ENCODE measurements at places on chromosomes 13 and 19.

DNA sequence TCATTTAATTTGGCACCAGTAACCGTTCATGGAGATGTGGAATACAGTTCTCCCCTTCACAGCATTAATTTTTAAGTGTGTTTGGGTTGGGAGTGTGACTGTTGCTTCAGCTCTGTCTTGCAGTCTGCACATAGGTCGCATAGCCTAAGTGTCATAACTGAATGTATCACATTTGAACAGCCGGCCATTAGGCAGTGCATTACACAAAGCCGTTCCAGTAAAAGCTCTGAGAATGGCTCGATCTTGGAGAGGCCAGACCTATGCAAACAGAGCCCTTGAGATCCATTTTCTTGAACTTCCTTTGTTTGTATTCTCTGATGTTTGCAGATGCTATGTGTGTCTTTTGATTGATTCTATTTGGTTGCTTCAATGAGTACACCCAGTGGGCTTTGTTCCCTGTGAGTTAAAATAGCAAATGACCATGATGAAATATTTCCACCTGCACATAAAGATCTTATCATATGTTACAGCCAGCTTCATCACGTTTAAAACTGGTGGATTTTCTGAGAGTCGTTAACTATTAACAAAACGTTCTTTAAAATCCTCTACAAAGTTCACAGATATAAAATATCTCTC lies 1104.9 kb upstream of the SLC10A2 start:
- DNase-seq: no peak

GRCh38 chr19:49808711-49809159 lies 4.4 kb downstream of the FUZ start:
- peak; percentile 87 for DNase-seq

- no peak for DNase-seq
Measured at GRCh38 chr19:49347191-49347590, 12.0 kb downstream of the CD37 start.

- no peak for DNase-seq
Measured at GRCh38 chr19:49862391-49863253, 4.8 kb downstream of the PNKP start.

DNA sequence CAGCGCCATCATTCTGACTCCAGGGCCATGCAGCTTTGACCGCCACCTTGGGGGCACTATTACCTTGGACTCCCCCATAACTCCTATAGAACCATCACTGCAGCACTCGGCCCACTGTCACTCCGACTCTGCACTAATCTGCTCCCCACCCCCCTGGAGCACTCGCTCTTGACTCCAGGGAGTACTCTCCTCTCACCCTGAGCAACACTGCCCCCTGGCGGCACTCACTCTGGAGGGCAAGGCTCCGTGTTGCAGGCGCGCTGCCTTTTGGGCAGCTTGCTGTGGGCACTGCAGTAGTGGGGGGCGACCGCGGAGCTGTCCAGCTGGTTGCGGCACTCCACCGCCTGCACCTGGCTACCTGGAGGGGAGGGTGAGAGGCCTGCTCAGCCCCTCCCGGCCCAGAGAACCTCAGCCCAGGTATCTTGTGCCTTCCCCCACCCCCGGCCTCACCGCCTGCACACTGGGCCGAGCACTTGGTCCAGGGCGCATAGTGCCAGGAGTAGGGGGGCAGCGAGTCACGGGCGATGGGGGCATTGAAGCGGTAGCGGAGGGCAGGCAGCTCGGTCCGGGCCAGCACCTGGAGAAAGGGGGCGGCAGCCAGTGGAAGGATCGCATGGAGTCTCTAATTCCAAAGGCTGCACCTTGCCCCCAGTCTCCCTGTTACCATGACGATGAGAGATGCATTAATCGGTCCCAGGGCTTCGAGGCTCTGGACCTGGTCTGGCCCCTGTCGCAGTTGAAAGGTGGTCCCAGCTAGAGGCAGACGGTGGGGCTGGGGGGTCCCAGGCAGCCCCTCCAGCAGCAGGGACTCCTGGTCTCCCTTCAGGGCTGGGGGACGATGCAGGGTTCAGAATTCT lies 8.9 kb upstream of the MYO1F start:
- no peak for DNase-seq

- no peak for DNase-seq
Measured at GRCh38 chr13:110028838-110029621, 242.6 kb upstream of the IRS2 start.

DNA sequence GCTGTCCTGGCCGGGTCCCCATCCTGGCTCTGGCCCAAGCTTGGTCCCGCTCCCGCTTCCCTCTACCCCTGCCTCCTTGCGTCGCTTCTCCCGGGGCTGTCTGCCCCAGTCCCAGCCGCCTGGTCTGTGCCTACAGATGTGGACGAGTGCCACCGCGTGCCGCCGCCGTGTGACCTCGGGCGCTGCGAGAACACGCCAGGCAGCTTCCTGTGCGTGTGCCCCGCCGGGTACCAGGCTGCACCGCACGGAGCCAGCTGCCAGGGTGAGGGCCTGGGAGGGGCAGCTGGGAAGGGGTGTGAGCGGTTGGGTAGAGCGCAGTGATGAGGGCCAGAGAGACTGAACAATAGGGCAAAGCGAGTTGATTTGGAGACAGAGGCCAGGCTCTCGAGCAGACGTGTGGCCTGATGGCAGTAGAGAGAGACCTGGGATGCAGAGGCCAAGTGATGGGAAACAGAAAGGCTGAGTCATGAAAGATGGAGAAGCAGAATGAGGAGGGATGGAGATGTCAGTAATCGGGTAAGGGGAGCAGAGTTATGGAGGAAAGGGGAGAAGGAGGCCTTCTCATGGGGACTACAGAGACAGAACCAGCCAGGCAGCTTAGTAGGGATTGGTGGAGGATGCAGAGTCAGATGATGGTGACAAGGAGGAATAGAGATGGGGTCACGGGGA lies 9.4 kb downstream of the LTBP4 start:
- DNase-seq: no peak

GRCh38 chr13:36353001-36353400 lies 6.8 kb upstream of the SPART start:
- DNase-seq: no peak

- no peak for DNase-seq
Measured at GRCh38 chr19:1956868-1957492, 16.0 kb downstream of the CSNK1G2 start.

DNA sequence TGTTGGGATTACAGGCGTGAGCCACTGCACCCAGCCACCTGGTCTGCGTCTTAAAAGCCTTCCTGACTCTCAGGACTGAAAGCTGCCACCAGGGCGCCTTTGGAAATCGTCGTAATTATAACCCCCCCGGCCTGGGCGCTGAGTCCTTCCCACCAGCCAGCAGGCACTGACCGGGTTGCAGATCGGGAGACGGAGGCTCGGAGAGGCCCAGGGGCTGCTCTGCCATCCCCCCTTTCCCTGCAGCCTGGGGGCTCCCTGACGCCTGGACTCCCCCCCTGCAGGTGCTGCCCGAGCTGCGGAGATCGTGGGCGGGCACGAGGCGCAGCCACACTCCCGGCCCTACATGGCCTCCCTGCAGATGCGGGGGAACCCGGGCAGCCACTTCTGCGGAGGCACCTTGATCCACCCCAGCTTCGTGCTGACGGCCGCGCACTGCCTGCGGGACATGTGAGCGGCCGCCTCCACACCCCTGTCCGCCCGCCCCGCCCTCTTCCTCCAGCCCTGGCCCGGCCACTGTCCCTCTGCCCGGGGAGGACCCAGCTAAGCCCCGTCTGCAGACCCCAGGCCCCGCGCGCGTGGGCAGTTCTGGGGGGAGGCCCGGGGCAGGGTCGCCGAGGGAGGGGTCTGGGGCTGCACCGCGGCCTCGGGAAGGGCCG lies 2.5 kb downstream of the PRTN3 start:
- no peak for DNase-seq

Measured in Caki2 (cell line).